ENCODE measurements at places on chromosomes 7 and 10.

DNA sequence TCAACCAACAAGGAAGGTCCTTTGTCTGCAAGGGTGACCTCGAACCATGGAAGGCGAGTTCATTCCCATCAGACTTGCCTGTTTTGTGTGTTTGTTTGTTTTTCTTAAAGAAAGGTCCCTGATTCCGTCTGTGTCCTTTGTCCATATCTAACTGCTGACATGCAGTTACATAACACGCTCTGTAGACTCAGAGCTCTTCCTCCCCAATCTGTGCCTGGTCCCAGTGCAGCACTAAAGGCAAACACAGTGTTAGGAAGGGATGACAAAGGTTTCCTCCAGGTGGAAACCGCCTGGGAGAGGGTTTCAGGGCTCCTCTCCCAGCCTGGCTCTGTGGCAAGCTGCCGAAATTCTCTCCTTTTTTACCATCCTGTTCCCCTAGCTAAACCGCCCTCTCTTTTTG is 13.4 kb downstream of the JCAD start:
- no peak for DNase-seq

GRCh38 chr10:121481180-121481579 is 117.1 kb downstream of the FGFR2 start:
- no peak for DNase-seq

DNA sequence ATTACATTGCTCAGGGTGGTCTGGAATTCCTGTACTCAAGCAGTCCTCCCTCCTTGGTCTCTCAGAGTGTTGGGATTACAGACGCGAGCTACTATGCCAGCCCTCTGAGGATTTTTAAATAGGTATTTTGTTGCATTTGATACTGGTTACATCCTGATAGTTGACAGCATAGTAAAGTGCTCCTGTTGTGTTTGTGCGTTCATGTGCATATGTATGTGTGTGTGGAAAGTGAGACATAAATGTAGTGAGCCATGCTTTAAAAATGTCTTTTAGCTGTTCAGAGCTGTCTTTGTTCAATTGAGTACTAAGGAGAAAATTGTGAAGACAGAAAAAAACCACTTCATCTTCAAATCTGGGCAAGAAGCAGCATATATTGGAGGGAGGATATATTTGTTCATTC is 27.8 kb downstream of the ZNRF2 start:
- DNase-seq, result no peak

- no peak for DNase-seq
Observed at GRCh38 chr10:87603769-87604168, 55.9 kb upstream of the PAPSS2 start.

- DNase-seq, result no peak
Observed at GRCh38 chr7:51666266-51666665, 349.7 kb upstream of the COBL start.

DNA sequence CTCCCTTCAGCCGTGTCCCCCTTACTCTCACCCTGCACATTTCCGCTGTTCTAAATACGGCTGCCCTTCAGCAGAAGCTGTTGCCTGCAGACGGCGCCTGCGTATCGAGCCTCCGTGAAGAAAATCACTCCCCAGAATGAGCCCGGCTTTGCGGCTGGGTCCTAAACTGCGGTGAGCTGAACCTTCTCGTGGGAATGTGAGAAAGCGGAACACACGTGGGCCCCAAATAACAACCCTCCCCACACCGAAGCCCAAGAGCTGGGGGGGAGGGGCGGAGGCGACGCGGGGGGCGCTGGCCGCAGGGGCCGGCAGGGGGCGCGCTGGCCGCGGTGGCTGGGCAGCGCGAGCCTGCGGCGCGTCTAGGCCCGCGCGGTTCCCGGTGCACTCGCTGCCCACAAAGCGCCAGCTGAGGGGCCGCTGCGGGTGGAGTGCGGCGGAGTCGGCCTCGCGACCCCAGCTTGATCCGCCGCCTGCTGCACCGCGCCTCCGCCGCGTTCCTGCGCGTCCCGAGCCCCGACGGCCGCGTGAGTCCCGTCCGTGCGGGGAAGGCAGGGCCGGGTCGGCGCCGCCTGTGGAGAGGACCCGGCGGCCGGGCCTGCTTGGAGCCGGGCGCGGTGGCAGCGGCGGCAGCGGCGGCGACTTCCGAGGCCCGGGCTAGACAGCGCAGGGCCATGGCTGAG is at the start of gene ZNF398:
Gene ZNF398, plus strand, starts transcription at position 382 of the 680 bp plus-strand sequence. Its CDS starts 290 bp downstream, at position 672.
- peak; percentile 93 for DNase-seq

GRCh38 chr7:105764506-105764905 is 111.9 kb downstream of the ATXN7L1 start:
- DNase-seq, result no peak

- DNase-seq, result no peak
Observed at GRCh38 chr10:60535427-60535826, 145.8 kb upstream of the ANK3 start.

DNA sequence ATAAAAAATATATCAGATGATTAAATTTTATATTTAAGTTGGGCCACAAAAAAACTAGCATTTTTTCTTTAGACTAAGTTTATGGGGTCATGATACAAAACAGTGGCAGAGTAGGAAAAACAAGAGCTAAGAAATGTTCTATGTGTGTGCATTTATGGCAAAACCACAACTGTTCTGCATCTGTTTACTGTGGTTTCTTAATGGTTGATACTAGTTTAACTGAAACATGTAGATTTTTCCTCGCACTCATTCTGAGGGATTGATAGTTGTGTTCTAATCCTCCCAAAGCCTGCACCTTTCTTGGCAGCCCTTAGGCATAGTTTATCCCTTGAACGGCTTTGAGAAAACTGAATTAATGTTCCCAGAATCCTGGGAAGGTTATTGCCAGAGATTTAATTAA is 66.6 kb upstream of the PHYHIPL start:
- no peak for DNase-seq

- DNase-seq, result no peak
Observed at GRCh38 chr10:110388687-110389052, 84.0 kb upstream of the SMNDC1 start.

DNA sequence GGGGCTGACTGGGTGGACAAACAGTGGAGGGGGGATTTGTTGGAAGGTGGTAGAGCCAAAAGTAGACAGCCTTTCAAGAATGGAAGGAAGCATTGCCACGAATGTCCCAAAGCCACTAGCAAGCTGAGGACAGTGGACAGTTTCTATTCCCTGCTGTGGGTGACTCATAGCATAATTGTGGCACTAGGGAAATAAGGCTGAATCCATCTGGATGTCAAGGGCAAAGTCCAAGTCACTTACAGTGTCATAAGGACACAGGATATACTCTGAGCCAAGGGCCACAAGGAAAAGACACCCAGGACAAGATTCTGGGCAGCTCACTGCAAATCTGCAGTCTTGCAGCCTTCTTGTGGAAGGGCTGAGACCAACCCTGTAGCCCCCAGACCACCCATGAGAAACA is 79.7 kb downstream of the FRMPD2 start:
- DNase-seq, result no peak

DNA sequence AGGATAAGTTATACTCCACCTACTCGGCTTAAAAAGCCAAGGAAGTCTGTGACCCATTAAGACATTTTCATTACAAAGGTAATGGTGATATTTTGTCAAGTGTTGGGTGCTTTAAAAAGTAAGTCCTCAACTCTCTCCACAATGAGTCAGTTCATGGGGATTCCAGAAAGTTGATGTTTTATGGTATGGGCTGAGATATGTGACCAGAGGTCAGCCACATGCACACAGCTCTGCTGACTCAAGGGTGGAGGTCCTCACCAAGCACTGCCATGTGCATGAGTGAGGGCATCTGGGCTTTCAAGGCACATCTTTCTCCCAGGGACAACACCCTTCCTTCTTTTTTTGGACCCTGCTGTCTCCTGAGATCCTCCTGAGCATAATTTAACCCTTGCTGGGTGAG is 292.9 kb downstream of the PTEN start:
- no peak for DNase-seq

- no peak for DNase-seq
Observed at GRCh38 chr10:70832221-70832620, 16.5 kb downstream of the SGPL1 start.

DNA sequence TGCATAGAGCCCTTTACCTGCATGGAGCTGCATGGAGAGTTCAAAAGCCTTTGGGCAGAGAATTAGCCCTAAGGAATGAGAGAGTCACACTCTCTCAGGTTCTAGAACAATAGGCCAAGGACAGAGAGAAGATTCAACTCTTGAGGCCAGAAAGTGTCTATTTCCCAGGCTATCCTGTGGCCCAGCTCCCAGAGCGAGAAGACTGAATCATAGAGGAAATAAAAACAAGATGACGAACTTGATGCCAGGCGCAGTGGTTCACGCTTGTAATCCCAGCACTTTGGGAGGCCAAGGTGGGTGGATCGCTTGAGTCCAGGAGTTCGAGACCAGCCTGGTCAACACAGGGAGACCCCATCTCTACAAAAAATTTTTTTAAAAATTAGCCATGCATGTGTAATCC is 18.3 kb upstream of the PODXL start:
- no peak for DNase-seq

DNA sequence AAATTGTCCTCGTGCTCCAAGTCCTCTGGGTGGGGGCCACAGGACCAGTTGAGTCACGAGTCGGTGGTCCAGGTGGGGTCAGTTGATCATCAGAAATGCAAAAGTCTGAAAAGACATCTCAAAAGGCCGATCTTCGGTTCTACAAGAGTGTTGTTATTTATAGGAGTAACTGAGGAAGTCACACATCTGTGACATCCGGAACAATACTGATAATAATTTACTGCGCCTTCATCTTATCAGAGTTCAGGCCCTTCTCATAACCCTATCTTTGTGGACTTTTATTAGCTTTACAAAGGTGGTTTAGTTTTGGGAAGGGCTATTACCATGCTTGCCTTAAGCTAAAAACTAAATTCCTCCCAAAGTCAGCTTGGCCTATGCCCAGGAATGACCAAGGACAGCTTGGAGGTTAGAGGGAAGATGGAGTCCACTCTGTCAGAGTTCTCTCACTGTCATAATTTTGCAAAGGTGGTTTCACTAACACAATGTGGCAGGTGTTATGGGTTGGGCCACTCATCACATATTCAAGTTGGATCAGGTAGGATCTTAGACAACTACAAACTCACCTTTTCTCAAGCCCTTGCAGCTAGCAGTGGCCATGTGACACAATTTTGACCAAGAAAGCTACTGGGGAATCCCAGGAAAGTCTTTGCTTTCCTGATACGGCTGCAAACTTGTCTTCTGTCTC is 54.7 kb upstream of the CHST3 start:
- DNase-seq, result no peak

GRCh38 chr7:6015917-6016652 is 7.0 kb downstream of the AIMP2 start:
- DNase-seq, result no peak

DNA sequence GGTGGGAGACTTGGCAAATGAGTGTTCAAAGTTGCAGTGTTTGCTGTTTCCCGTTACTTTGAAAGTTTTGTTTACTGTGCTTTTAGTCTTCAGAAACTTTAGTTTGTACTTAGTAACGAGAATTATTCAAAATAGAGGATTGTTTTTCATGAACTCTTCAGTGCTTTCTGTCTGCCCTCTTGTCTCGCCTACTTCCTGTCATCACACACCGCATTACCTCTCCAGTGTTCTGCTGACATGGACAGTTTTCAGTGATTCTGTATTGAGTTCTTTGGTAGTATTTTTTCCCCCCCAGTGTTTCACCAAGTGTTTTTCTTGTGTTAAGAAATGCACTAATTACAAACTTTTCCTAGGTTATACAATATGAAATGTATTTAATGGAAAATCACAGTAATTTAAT is 207.0 kb downstream of the MLLT10 start:
- DNase-seq, result peak; percentile 66

GRCh38 chr7:106420210-106420609 is 135.4 kb upstream of the NAMPT start:
- DNase-seq, result no peak

DNA sequence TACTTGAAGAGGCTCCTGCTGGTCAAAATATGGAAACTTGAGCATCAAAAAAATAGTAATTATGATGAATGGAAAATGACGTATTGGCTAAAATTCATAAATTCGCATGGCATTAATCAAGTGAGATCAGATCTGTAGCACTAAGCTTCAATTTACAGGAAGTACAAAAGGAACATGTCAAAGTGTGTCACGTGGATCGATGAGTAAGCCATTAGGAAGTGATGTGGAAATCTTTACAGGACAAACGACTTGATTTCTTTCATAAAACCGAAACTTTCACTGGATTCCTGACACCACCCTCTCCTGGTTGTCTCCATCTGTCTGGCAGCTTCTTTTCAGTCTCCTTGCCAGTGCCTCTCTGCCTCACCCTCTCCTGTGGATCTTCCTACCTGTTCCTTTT is 25.8 kb downstream of the AKR1C8 start:
- DNase-seq, result peak; percentile 14

GRCh38 chr10:77223526-77224460 is 413.8 kb downstream of the KCNMA1 start:
- DNase-seq, result no peak

- DNase-seq, result no peak
Observed at GRCh38 chr10:44958196-44958897, 1.3 kb upstream of the RASSF4 start.

GRCh38 chr7:7736671-7737070 is 18.3 kb upstream of the RPA3 start:
- no peak for DNase-seq

- DNase-seq, result no peak
Observed at GRCh38 chr7:10436302-10436701, 537.4 kb upstream of the PHF14 start.

DNA sequence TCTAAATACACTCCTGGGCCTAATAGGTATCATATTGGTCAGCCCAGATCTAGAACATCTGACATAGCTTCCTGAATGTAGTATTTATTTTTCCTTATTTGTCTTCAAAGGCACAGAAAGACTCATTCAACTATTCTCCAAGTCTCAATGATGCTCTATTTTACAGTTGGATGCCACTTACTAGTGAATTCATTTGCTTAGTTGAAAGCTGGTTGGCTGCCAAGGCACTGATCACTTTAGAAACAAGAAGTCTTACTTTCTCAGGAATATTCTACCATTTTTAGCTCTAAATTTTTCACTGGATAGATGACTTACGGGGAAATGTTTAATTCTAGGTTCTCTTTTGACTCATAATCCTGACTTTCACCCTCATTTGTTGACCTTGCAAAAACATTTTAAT is 863.4 kb downstream of the SORCS1 start:
- no peak for DNase-seq

Measured in CD4-positive, alpha-beta T cell (primary cell).